ENCODE measurements at places on chromosomes 5 and 9. TPM values are rescaled to one million over a fixed set of nuclear protein-coding genes. Genes with fewer than 3 reads are reported as not detected.

Gene RICTOR
- total RNA-seq: 84.8 TPM

Gene LHX3
- 0.10 TPM for total RNA-seq

Gene TAL2
- total RNA-seq: not detected

Gene CDH6
- total RNA-seq: not detected

Gene PITX1
- total RNA-seq: not detected

Gene LCN6
- not detected for total RNA-seq

Gene SLC6A19
- not detected for total RNA-seq

Gene ADRA1B
- not detected for total RNA-seq

Gene OTP
- total RNA-seq: not detected

Gene GNG10
- 5.3 TPM for total RNA-seq

Gene ACOT12
- total RNA-seq: not detected

Gene NDOR1
- 24.0 TPM for total RNA-seq

Gene PRRX2
- not detected for total RNA-seq

Gene PCA3
- not detected for total RNA-seq

Gene KIF27
- total RNA-seq: 4.9 TPM

Gene COL27A1
- total RNA-seq: 1.3 TPM

Gene ENTPD8
- not detected for total RNA-seq

Gene EPB41L4B
- not detected for total RNA-seq

Gene SLC45A2
- not detected for total RNA-seq

Gene CDH9
- total RNA-seq: not detected

Gene FAM169A
- 16.1 TPM for total RNA-seq

Gene RASGRF2
- 21.3 TPM for total RNA-seq

Gene RANBP17
- total RNA-seq: not detected
